ENCODE measurements at places on chromosomes 5 and 9. TPM values are rescaled to one million over a fixed set of nuclear protein-coding genes. Genes with fewer than 3 reads are reported as not detected.

Gene PFN3
- total RNA-seq, result not detected

Gene HMMR
- 37.5 TPM for total RNA-seq

- ATAC-seq, result no peak
These were observed 527.6 kb upstream of the CDH18 start for GRCh38 chr5:20515606-20516005.

GRCh38 chr9:3549225-3549624, 23.4 kb upstream of the RFX3 start:
- ATAC-seq, result no peak

DNA sequence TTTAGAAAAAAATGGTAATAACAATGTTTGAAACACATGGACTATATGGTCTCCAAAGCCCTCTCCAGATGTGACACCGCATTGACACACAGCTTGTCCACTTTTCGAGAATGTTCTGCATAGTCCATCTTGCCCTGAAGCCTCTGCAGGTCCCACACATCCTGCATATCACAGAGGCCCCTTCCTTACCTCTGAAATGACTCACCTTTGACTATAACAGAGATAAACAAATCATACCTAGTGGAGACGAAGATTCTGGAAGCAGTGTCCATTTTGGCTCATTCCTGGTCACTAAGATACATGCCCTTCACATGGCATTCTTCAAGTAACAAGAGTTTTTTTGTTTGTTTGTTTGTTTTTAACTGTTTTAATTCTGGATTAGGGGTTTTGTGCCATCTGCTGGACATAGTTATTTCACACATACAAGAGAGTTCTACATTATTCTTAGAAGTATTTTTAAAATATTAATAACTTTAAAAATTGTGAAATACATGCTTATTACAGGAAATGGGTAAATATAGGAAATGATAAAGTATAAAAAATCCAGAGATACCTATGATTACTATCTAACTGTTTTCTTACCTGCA, 5.1 kb downstream of the ARL14EPL start:
- ATAC-seq, result no peak

GRCh38 chr9:116860509-116861120, 173.5 kb downstream of the TRIM32 start:
- no peak for ATAC-seq

DNA sequence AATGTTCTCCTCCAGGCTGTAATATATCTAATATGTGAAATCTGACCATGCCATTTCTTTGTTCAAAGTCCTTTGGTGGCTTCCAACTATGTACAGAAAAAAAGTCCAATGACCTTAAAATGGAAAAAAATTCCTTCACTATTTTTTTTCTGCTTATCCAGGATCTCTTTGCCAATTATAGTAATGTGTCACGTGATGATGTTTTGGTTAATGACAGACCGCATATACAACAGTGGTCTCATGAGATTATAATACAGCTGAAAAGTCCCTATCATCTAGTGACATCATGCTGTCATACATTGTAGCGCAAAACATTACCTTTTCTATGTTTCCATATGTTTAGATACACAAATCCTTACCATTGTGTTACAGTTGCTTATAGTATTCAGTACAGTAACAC, 477.6 kb downstream of the TMEM232 start:
- no peak for ATAC-seq

GRCh38 chr5:82664732-82665131, 386.6 kb upstream of the RPS23 start:
- no peak for ATAC-seq

DNA sequence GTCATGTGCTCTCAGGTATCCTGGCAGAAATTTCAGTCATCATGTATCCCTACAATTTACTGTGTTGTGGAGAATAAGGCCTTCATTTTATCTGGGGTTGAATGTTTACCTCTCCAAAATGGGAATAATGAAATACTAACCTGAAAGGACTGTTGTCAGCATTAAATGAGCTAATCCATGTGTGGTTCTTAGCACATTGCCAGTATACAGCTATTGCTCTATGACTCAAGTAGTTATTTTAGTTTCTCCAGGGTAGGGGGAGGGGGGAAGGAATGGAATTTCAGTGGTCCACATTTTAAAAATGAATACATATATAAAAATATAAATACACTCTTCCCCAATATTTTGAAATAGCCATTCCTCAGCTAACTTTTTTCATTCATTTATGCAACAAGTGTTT, 3.5 kb downstream of the PAM start:
- ATAC-seq, result no peak

- ATAC-seq, result no peak
These were observed 118.7 kb downstream of the NDUFS4 start for GRCh38 chr5:53678981-53679660.

GRCh38 chr9:69313175-69313574, 11.8 kb upstream of the ENTREP1 start:
- no peak for ATAC-seq

DNA sequence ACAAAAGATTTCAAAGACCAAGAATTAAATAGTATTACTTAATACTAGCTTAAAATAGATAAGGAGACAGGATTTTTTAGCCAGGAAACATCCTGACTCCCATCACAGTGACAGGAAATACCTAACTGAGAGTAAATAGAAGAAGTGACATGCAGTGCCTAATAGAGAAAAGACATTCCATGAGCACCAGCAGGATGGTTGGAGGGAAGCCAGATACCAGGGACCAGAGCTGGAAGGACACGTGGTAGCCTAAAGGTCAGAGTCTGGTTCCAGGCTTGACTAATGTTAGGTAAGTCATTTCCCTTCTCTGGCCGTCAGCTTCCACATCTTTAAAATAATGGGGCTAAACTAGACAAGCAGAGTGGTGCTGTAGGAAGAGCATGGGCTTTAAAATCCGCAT, 41.6 kb downstream of the CDK5RAP2 start:
- ATAC-seq, result no peak

GRCh38 chr5:179800071-179800695, 6.4 kb downstream of the LTC4S start:
- ATAC-seq, result no peak

- ATAC-seq, result no peak
These were observed 9.7 kb downstream of the SH3TC2 start for GRCh38 chr5:149053072-149053695.

Measured in motor neuron (in vitro differentiated cells).